Fibroblast of skin of left quadriceps (primary cell): ENCODE measurements at places on chromosomes 4 and X.

GRCh38 chr4:139014371-139015268 lies 961 bp upstream of the NOCT start:
- peak; percentile 92 for DNase-seq

GRCh38 chrX:154349359-154349935 lies 25.0 kb downstream of the FLNA start:
- DNase-seq, result no peak

GRCh38 chr4:152039023-152039481 lies 278.2 kb upstream of the GATB start:
- DNase-seq, result no peak

- DNase-seq, result no peak
Observed at GRCh38 chrX:148784137-148784536, 283.7 kb downstream of the AFF2 start.

- no peak for DNase-seq
Observed at GRCh38 chrX:12379671-12380070, 241.4 kb downstream of the FRMPD4 start.

DNA sequence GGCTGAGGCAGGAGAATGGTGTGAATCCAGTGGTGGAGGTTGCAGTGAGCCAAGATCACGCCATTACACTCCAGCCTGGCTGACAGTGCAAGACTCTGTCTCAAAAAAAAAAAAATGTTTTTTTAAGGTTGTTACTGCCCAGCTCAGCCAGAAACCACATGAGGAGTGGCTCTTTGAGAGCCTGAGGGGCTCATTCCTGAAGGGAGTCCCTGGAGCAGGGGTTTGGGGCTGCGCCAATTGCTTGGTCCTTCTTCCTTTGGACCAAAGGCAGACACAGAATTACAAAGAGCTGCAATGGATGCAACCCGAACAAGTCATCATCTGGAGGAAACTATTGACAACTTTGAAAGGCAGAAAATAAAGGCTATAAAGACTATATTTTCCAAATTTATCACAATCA lies 60.6 kb upstream of the WWC2 start:
- no peak for DNase-seq

DNA sequence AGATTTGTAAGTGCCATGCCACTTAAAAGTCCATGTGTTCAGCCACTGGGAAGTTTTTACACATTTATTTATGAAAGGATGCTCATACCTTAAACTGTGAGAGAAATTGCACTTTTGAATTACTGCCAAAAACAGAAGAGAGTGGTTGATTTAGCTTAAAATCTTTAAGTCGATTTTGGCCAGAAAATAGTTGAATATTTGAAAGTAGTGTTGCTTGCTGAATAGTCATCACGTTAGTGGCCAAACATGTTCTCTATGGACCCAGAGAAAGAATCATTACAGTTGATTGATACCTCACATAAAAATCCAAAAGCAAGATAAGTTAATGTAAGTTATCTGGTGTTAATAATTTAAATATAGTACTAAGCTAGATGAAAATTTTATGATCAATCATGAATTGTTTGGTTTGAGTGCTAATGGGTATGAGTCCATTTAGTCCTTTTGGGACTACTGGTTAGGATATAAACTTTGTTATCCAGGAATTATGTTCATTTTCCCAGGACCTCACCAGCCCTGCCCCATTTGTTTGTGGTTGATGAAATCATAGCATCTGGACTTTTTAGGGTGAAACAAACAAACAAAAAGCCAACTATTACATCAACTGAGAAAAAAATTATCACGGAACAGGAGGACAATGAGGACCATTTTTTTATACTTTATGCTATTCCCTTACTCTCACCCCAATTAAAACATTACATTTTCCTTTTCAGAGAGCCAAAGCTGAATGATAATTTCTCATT lies 6.3 kb downstream of the GIMD1 start:
- DNase-seq, result no peak

DNA sequence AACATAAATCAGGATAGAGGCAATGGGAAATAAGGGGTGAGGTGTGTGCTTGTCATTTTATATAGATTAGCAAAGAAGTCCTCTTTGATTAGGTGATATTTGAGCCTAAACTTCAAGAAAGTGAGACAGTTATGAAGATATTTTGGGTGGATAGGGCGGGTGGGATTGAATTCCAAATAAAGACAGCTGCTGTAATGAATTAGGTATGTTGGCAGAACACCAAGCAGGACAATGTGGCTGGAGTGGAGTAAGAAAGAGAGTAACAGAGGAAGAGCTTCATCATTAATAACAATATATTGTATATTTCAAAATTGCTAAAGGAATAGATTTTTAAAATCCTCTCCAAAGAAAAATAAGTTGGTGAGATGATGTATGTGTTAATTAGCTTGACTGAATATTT lies 91.0 kb upstream of the CENPE start:
- no peak for DNase-seq

- DNase-seq, result no peak
Observed at GRCh38 chr4:38562751-38563198, 101.2 kb upstream of the KLF3 start.

GRCh38 chr4:109611045-109611646 lies 51.1 kb downstream of the MCUB start:
- no peak for DNase-seq

DNA sequence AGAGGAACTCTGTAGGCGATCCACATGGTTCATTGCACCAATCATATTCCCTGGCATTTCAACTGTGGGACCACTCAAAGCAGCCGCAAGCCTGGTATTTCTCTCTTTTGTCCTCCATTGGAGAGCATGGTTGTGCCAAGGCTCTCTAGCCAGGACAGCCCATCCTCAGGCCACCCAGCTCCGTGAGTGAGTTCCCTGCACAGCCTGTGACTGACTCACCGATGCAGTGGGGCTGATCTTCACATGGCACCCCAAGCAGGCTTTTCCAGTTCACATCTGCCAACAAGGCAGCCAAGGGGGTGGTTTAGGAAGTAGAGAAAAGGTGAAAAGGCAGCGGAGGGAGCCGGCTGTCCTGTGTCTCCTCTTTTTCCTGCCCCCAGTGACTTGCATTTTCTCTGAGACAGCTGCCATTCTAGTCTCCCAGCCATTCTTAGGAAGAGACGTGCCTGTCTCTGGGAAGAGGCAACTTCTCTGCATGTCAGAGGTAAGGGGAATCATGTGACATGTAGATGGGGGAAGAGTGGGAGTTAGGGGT lies 69.2 kb downstream of the MID1IP1 start:
- no peak for DNase-seq

GRCh38 chr4:159150821-159151390 lies 48.0 kb downstream of the RAPGEF2 start:
- DNase-seq, result no peak

DNA sequence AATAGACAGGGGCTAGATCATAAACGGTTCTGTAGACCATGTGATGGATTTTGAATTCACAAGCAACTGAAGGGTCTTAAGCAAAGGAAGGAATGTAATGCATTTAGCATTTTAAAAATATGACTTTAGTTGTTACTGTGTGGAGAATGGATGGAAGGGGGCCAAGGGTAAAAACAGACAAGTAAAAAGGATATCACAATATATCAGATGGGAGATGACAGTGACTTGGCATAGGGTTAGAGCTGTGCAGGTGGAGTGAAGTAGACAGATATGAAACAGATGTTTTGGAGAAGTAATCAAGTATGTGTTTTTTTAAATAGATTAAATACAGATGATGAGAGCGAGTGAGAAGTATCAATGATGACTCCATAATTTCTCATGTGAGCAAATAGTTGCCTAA lies 1116.0 kb upstream of the TENM3 start:
- no peak for DNase-seq

DNA sequence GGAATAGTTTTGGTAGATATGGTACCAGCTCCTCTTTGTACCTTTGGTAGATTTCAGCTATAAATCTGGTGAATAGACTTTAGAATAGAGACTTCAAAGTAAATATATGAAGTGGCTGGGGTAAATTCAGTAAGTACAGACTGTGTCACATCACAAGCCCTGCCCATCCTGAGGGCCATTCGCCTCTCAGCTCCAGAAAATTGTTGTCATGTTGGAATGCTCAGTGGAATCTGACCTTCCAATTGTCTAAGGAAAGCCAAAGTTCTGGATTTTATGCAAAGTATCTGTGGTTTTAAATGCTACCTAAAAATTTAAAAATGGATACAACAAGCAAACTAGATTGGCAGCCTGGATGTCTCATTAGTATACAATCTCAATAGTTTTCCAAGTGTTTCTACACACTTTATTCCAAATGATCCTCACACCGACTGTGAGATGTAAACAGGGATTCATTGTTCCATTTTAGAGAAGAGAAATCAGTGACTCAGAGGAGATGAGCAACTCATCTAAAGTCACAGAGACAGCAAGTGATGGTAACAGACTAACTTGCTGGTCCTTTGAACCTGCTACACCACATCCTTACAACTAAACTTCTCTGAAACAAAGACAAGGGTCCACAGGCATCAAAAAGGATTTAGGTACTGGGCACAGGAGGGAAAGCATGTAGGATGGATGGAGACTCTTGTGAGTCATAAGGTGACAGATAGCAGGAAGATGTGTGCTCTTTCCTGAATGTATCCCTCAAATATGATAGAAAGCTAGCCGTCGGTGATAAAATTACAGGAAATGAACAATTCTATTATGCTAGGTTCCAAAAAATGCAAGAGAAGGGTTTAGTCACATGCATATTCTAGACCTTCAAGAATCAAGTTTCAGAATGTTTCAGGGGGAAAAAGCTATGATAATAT lies 127.3 kb downstream of the ATP10D start:
- peak; percentile 18 for DNase-seq

- no peak for DNase-seq
Observed at GRCh38 chr4:3407171-3407771, 34.5 kb upstream of the HGFAC start.

GRCh38 chrX:136336623-136337022 lies 35.9 kb downstream of the ADGRG4 start:
- DNase-seq, result no peak

DNA sequence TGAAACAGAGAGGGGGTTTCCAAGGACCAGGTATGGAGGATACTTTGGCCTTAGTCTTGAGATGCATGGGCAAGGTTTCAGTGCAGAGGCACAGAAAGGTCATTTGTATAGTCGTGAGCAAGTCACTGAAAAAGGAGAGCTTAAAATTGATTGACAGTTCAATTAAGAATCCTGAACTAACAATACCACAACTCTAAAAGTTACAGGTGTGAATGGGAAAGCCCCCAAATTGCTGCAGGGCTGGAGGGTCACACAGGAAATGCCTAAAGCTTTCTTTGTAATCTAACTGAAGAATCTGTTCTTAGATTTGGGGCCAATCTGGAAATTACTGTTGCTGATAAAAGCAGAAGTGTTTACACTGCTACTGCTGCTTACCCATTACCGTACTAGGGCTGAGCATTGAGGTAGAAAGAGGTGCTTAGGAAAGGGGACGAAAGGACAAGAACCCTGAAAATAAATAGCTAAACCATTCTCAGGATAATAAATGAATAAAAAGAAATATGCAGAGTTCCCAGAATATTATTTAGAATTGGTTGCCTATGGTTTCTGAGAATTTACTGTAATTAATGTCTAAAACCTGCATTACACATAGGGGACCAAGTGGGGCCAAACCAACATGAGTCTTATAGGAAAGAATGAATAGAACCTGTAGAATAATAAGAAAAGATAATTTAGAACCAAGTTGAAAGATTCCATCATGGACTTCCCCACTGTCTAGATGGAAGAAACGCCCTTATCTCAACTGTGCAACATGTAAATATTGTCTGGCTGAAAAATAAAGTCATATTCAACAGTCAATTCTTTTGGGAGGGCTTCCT lies 91.9 kb upstream of the PPP1R2C start:
- DNase-seq, result no peak

GRCh38 chrX:153501530-153501929 lies 6.8 kb downstream of the BGN start:
- DNase-seq, result no peak

DNA sequence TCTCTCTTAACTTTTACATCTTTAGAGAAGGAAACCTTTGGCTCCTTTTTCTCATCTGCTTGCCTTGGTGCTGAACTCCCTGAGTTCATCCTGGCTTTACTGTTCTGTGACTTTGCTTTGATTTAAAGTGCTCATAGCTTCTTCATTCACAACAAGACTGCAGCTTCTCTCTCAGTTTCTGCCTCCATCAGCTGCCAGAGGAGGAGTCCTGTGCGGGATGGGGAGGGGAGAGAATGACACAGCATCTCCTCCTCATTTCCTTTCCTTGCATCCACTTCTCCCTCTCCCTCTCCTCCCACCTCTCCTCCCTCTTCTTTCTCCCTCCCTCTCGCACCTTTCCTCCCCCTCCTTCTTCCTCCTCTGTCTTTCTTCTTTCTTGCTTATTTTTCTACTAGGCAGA lies 42.0 kb downstream of the CBLL2 start:
- no peak for DNase-seq

- peak; percentile 88 for DNase-seq
Observed at GRCh38 chr4:155592179-155592937, 74.3 kb upstream of the GUCY1A1 start.

DNA sequence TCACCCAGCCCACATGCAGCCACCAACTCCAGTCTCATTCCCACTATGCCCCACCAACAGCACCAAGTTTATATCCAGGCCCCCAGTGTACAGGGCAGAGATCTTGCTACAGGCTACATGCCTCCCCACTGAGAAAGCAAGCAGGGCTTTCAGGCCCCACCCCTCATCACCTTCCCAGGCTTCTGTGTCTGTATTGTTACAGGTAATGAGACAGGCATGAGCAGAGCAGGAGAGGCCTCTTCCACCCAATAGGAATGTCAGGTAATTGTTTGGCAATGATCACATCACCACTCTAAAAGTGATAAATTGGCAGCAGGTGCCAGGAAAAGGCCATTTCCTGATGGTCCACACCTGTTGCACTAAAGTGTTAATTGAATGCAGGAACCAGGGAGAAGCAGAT lies 102.5 kb downstream of the ZNF518B start:
- DNase-seq, result no peak

DNA sequence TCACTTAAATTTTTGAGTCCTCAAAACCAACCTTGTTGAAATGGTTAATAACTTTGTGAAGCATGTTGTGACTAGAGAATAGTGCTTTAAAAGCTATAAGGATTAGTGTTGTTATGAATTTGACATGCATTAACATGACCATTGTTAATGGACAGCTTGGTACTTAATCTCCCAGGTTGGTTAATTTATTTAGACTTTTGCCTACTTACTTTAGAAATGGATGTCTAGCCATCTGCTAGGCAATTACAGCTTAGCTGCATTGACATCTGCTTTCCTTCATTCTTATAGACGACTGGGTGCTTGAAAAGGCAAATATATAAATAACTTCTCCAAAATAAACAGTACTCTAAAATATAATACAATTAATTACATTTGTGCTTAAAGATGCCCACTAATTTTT lies 368.0 kb downstream of the CCSER1 start:
- DNase-seq, result no peak

DNA sequence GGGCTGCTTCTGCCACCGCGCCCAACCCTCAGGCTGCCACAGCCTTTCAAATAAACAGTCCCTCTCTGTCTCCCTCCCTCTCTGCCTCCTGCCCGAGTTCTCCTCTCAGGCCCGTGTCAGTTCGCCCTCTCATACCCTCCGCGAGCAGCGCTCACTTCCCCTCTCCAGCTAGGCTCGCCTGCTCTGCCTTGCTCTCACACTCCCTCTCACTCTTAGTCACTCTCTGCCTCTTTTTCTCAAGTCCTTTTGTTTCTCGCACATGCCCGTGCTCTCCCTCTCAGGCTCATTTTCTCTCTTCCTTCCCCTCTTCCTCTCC lies 3.2 kb downstream of the EFNB1 start:
- DNase-seq, result peak; percentile 28
